ENCODE measurements at places on chromosomes 3 and 15.

DNA sequence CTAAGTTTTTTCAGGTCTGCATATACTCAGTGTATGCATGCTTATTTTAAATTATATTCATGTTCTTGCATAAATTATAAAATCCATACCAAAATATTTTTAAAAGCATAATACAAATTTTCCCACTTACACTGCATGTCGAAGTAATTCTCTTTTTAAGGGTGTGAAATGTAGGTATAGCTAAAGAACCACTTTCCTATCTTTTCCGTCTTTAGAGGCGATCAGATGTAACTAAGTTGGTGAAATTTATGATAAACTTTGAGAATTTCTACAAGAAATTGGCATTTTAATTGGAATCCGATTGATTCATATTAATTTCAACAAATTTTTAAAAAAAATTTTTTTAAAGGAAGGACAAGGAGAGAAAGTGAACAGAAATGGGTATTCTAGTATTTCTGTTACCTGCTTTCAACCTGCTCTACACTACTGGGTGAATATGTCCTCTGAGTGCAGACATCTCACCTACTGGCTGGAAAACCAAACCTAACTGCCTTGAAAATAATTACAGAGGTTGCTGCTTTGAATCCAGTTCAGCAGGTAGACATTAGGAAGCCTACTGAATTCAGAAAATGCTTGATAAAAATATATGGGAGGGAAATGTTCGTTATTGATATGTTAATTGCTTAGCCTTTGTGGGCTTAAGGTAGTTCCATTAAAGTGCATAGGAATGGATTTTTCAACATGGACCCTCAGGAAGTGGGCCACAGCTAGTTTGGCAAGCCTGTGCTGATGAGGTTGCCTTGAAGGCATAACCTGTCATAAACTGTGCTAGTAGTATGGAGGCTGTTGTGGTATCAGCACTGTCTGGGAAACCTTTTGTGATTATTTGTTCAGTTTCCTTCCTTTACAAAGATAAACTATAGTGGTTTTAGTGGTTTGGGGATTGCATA, 5.1 kb downstream of the TRIM71 start:
- no peak for DNase-seq

DNA sequence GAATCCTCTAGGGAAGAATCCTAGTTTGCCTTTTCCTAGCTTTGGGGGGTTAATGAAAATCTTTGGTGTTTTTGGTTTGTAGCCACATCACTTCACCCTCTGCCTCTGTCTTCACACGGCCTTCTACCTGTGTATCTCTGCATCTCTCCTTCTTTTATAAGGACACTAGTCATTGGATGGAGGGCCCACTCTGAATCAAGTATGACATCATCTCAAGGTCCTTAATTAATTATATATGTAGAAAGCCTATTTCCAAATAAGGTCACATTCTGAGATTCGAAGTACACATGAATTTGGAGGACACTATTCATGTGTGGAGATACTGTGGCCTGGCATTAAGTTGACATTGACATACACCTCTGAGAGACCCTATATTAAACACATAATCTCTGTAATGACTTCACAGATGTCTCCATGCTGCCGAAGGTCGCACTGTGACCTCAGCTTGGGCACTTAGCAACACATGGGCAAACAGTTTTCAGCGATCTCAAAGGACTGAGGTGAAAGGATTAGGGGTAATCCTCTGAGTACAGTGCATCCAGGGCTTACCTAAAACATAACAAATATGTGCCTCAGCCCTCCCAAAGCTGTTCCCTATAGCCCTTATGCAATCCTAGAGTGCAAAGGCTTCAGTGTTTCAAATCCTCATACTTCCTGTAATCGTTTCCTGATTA, 446.0 kb downstream of the FGF12 start:
- no peak for DNase-seq

- DNase-seq, result no peak
Measured at GRCh38 chr3:160393346-160394008, 5.5 kb downstream of the IFT80 start.

- DNase-seq, result no peak
Measured at GRCh38 chr15:45784656-45785055, 149.8 kb downstream of the SQOR start.

GRCh38 chr3:4418156-4418555, 48.9 kb downstream of the SUMF1 start:
- DNase-seq, result no peak

DNA sequence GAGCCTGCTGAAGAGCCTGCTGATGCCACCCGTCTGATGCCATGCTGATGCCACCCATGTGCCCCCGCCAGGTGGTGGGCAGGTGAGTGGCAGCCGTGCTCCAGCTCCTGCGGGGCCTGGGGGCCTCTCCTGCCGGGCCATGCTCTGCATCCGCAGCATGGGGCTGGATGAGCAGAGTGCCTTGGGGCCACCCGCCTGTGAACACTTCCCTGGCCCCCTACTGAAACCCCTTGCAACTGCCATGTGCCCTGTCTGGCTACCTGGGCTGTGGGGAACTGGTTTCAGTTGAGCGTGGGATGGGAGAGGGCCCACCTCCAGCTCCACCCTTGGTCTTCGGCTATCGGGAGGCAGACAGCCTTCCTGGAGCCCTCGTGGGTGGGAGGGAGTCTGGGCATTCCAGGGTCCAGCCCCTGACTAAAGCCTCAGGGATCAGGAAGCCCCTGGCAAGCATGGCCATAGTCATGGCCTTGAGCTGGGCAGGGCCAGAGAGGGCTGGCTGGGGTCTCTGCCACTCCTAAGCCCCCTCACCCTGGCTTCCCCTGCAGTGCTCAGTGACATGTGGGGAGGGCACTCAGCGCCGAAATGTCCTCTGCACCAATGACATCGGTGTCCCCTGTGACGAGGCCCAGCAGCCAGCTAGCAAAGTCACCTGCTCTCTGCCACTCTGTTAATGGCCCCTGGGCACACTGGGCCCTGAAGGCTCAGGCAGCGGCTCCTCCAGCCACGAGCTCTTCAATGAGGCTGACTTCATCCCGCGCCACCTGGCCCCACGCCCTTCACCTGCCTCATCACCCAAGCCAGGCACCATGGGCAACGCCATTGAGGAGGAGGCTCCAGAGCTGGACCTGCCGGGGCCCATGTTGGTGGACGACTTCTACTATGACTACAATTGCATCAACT, 92.2 kb downstream of the TBC1D2B start:
- DNase-seq, result no peak

DNA sequence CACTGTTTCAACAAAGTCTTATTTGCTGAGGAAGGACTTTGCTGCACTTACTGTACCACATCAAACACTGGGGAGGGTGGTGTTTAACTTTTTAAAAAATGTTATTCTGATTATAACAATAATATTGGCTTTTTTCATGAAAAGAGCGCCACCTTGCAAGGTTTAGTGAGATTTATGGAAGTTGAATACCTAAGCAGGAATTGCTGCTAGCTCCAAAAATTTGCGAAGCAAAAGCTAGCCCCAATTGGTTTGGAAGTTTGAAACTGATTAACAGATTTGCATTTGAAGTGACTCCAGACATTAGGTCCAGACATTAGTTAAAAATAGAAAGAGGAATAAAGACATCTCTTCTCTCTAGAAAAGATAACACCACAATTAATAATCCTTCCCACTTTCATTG, 6.7 kb downstream of the ZIC1 start:
- DNase-seq, result no peak

- no peak for DNase-seq
Measured at GRCh38 chr3:194936659-194937058, 251.0 kb downstream of the FAM43A start.

- DNase-seq, result peak; percentile 68
Measured at GRCh38 chr15:58340176-58340575, 91.6 kb upstream of the LIPC start.

- DNase-seq, result no peak
Measured at GRCh38 chr15:20357481-20358065, 184.0 kb downstream of the GOLGA6L6 start.

- DNase-seq, result no peak
Measured at GRCh38 chr15:71916834-71917233, 106.5 kb downstream of the NR2E3 start.

DNA sequence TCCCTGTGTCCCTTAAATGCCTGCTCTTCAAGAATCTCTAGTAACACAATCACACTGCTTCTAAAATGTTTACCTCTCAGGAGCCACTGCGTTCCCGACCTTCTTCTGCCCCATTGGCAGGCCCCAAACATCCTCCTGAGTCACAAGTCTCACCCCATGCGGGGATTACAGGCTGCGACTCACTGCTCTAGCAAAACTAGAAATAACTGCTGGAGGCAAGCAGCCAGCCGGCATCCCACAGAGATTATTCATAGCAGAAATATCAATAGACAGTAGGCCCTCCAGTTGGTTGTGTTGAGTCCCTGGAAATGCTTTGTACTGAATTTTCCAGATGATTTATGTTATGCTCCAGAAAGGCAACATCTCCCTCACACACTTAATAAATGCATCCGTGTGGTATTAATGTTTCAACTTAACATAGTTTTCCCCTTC, 64.8 kb downstream of the RFTN1 start:
- peak; percentile 99 for DNase-seq

DNA sequence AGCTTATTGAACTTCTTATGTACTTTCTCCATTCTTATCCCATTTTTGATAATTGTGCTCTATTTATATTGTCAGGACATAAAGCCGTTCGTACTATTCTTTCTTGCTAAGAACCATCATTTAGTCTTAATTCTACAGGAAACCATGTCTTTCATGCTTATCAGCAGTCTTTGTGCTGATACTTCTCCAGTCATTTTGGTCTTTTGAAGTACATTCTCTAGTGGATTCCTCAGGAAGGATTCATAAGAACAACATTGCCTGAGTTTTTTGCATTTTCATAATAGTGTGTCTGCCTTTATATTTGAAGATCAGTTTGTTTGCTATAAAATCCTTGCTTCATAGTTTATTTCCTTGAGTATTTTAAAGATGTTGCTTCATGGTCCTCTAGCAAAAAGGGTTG, 126.6 kb upstream of the NEO1 start:
- no peak for DNase-seq

GRCh38 chr3:107928084-107928445, 162.8 kb downstream of the CD47 start:
- DNase-seq, result peak; percentile 40

DNA sequence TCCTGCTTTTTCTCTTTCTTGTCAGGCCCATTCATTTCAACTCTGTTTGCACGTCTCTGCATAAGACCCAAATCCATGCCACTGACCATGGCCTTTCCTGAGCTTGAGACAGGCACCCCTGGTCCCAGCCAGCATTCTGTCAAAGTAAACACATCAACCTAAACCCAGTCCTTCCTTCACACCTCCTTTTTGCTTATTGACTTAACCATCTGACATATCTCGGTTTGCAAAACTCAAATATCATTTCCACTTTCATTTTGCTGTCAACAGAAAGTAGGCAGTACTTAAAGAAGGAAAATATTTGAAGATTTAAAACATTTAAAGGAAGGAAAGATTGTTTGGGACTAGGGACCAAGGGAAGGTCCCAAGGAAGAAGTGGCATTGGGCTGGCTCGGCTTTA, 48.2 kb upstream of the KBTBD8 start:
- DNase-seq, result no peak

DNA sequence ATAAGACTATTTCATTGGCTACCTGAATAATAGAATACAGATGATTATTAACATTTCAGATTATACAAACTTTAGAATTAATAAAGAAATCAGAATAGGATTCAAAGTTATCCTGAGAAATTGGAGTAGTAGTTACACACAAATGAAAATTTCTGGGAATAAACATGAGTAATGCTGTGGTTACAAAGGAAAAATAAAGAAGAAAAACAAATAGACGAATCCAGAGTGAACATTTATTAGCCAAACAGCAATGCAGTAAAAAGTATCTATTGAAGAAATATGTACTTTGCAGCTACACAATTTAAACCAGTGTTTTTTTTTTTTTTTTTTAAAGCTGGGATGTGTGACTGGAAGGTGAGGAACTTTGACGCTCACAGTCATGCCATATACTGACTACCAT, 1159.2 kb downstream of the TUSC7 start:
- no peak for DNase-seq

GRCh38 chr15:63324770-63325169, 47.4 kb downstream of the APH1B start:
- no peak for DNase-seq

- DNase-seq, result no peak
Measured at GRCh38 chr15:88655800-88656488, 17.1 kb downstream of the ISG20 start.

- DNase-seq, result peak; percentile 92
Measured at GRCh38 chr15:75104804-75105557, 81.6 kb downstream of the PPCDC start.

DNA sequence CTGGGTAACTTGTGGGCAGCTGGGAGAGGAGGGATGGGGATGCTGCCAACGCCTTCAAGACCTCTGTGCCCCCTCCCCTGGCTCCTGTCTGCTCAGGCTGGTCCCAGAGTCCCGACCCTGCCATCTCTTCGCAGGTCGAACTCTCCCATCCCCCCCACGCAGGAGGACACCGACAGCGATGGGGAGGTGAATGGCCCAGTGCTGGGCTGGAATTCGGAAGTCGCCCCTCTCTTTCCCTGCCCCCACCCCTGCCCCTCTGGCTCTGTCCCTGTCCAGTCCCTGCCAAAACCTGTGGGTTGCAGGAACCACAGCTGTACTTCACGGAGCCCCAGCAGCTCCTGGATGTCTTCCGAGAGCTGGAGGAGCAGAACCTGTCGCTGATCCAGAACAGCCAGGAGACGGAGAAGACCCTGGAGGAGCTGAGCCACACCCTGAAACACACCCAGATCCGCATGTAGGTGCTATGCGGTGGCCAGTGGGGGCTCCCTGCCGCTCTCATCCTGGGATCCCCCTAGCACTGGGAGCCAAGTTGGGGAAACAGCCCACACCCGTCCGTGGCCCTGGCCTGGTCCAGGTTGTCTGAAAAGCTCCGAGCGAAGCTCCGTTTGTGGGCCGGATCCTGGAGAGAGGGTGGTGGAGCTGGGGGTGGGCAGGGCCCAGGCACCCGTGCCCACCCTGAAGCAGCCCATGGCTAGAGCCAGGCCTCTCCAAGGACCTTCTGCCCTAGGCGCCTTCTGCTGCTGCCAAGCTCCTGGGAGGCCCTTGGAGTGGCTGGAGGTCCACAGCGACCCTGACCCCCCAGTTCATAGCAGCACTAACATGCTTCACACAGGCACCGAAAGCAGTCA, 28.7 kb downstream of the CFAP100 start:
- DNase-seq, result no peak

GRCh38 chr3:89932882-89933281, 825.5 kb downstream of the EPHA3 start:
- DNase-seq, result no peak

GRCh38 chr3:128060473-128061381, 8.5 kb downstream of the SEC61A1 start:
- peak; percentile 97 for DNase-seq

- DNase-seq, result no peak
Measured at GRCh38 chr3:119506631-119507030, 8.3 kb downstream of the TIMMDC1 start.

- DNase-seq, result no peak
Measured at GRCh38 chr3:159146856-159147435, 345.1 kb downstream of the MFSD1 start.

- peak; percentile 25 for DNase-seq
Measured at GRCh38 chr3:49454898-49455681, 15.0 kb upstream of the DAG1 start.

- DNase-seq, result peak; percentile 7
Measured at GRCh38 chr15:57376696-57377477, 582 bp downstream of the CGNL1 start.

GRCh38 chr15:29571792-29572431, 250.4 kb downstream of the TJP1 start:
- peak; percentile 3 for DNase-seq

- DNase-seq, result no peak
Measured at GRCh38 chr3:100317912-100318311, 16.6 kb upstream of the NIT2 start.

All from EH (cell line).